ENCODE measurements at places on chromosomes 4 and X.
A peak's percentile ranks its signal among the peaks of the same experiment; 100 is the strongest.

DNA sequence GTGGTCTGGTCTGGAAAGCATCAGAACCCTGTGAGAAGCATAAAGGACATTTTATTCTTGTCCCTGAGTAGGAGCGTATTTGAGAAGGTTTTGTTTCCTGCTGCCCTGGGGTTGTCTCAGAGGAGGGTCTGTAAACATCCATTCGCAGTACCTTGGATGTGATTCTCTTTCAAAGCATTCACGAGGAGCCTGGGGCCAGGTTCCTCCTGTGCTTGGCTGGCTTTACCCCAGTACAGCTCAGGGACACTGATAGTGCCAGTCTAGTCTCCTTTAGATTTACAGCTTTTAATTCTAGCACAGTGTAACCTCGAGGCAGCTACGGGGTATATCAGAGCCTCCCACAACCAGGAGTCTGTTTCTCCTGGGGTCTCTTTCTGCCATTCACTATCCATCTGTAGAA lies 2.7 kb downstream of the CLRN2 start:
- DNase-seq = no peak

- DNase-seq = no peak
These were observed at the start of gene CITED1 for GRCh38 chrX:72305286-72306084. Gene CITED1 (minus strand): TSS chrX:72305914. CDS start chrX:72302869, 3,045 bp downstream.

GRCh38 chr4:23728971-23729370 lies 160.9 kb downstream of the PPARGC1A start:
- no peak for DNase-seq

DNA sequence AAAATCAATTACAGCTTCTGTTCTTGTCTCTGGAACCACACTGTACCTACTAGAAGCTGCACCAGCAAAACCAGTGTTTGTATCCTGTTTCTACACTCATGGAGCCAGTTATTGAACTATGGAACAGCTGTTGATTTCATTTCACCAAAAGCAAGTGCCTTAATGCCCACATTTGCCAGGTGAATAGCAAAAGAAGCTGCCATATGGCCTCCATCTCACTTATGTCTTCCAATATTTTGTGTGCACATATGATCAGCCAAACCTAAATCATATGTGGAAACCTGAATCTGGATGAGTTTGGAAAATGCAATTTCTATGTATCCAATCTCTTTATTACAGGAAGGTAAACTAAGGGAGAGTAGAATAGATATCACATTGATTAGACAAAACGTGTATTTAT lies 415.8 kb upstream of the GRID2 start:
- no peak for DNase-seq

DNA sequence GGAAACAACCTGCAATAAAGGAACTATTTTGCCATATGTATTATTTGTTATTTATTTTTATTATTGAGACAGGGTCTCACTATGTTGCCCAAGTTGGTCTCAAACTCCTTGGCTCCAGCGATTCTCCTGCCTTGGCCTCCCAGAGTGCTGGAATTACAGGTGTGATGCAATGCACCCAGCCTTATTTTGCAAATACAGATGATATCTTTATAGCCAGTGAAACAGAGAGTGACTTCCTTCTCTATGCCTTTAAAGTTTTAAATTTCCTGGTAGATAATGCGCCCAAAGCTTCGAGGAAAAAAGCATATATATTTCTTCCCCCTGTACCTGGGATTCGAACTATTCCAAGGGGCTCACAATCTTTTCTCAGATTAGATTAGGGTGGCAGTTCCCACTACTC lies 601.1 kb upstream of the HTR2C start:
- no peak for DNase-seq

DNA sequence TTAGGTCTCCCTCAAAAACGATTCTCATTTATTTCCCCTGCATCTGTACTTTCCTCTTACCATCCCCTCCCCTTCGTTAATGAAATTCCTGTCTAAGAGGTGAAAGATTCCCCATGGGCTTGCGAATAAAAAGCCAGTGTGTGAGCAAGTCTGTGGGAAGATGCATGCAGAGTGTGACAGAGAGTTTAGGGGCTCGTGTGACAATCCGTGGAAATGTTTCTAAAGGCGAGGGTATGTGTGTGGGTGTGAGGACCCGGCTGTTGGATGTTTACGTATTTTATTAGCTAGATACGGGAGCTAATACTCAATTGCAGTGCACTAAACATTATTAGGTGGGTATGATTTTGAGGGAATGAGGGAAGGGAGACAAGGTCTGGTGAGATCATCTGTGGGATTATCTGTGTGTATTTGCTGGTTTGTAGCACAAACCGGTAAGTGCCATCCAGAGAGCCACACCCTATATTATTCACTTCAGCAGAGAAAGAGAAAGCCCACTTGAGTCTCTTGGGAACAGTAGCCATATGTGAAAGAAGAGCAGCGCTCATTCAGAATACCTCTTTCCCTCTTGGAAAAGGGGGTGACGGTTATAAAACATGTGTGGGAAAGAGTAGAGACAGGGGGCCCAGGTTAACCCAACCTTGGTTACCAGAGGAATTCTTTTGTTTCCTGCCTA lies 893 bp upstream of the HOPX start:
- no peak for DNase-seq

DNA sequence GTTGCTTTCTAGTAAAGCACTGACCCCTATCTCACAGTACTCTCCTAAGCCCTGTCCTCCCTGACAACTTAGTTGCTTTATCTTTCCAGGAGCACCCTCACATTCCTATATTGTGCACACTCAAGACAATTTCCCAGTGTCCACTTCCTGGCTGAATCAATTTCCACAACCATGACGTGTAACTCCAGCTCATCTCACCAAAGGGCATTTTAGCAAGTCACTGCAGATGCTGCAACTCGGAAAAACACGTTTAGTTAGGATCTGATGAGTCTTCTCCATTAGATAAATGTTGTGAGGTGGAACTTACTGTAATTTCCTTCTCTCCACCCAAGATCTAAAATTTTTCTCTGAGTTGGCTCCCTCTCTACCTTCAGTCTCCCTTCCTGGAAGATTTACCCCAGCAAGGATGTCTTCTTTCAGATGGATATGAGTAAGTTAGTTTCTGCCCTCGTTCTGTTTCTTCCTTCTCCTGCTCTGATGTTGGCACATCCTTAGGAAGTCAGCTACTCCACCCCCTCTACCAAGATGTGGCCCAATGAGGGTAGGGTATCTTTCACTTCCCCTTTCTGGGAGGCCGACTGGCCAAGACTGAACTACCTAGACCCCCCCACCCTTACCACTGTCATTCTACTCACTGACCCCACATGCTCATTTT lies 28.8 kb upstream of the IL13RA1 start:
- no peak for DNase-seq

- no peak for DNase-seq
These were observed 42.8 kb downstream of the HTT-AS start for GRCh38 chr4:3031357-3032082.

- no peak for DNase-seq
These were observed 216.2 kb downstream of the CEP135 start for GRCh38 chr4:56164907-56165306.

- DNase-seq = no peak
These were observed 256.6 kb downstream of the IL1RAPL1 start for GRCh38 chrX:28843817-28844216.

DNA sequence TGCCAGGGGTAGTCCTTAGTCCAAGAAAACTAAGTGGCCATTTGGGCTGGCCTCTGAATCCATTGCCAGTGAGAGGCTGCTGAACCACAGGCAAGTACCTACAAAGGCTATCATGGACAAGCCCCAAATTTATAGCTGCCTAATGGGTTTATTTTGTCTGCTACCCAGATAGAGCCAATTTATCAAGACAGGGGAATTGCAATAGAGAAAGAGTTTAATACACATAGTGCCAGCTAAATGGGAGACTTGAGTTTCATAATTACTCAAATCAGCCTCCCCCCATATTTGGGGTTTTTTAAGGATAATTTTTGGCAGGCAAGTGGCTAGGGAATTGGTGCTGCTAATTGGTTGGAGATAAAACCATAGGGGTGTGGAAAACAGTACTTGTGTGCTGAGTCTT lies 73.1 kb upstream of the BMP2K start:
- DNase-seq = no peak

DNA sequence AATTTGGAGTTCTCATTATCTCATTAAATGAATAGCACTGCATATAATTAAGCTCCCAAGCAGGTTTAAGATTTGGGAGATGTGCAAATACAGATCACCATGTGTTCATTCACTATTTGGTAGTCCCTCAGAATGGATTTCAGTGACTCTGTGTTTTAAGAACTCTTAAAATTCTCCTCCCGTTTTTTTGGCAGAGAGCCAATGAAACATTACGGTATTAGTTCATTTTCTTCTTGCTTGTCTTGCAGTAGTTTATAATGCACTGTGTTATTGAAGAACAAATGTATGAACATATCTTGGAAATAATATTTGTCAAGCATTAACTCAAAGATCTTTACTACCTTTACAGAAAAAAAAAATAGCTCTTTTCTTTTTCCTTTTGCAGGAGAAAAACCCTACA lies 32.7 kb downstream of the KLF3 start:
- DNase-seq = no peak

DNA sequence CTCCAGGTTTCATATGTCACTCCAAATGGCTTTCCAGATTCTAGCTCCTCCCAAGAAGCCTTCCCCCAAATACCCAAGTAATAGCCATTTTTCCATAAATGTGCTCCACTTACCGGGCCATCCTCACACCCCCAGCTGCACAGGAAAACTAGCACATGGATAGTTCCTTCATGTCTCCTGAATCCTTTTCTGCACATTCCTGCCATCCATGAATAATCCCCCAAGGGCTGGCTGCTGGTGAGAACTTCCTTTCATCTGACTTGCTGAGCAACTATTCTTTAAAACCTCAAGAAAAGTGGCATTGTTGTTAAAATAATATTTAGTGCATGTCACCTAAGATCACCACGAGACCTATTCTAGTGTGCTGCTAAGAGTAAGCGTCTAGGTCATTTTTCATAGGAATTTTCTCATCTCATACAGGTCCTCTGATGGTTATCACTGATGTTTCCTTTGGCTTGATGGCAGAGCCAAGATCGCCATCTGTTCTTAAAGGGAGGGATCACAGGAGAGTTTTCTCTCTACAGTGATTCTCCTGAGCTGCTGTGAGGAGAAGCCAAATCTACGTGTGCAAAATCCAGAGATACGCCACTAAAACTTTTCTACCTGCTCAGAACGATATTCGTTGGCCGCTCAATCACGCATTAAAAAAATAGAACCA lies 71.3 kb downstream of the MAP3K15 start:
- no peak for DNase-seq

DNA sequence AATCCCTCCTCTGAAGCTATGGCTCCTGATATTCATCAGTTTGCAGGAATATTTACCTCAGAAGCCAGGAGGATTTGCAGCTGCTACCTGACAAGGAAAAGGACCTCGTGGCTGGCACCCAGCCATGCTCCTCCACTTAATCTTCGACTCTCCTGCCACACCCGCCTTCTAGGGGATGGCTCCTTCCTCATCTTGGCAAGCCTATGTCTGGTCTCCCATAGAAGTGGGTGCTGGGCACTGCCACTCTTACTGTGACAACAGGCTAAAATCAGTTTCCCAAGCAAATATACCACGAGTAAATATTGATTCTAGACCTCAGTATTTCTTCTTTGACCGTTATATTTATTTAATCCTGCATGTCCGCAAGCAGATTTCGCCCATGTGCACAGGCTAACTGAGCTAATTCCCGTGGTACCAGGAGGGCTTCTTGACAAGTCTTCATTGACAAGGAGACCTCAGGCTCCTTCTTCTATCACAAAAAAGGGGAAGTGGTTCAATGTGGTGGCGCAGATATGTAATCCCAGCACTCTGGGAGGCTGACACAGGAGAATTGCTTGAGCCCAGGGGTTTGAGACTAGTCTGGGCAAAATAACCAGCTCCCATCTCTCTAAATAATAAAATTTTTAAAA lies 52.6 kb upstream of the DCTD start:
- no peak for DNase-seq

- DNase-seq = no peak
These were observed 119.0 kb downstream of the REELD1 start for GRCh38 chr4:146333187-146333894.

DNA sequence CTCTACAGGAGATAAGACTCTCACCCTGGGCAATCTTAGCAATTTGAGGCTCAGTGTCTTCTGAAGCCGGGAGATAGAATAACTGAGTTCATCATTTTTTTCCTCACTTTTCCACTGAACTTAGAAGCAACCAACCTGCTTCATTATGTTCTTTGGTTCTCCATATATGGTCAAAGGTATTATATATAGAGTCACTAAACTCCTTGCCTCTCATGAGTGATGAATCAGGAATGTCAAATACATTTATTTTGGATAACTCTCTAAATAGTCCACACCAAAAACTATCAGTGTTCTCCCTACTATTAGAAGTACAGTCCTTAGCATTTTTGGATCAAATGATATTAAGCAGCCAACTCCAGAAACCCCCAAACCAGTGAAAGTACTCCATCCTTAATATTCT lies 421.5 kb upstream of the EPHA5 start:
- no peak for DNase-seq

DNA sequence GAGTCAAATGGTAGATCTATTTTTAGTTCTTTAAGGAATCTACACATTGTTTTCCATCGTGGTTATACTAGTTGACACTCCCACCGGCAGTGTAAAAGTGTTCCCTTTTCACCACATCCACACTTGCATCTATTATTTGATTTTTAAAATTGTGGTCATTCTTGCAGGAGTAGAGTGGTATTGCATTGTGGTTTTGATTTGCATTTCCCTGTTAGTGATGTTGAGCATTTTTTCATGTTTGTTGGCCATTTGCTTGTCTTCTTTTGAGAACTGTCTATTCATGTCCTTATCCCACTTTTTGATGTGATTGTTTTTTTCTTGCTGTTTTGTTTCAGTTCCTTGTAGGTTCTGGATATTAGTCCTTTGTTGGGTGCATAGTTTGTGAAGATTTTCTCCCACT lies 70.0 kb downstream of the TAB3 start:
- DNase-seq = no peak

- DNase-seq = no peak
These were observed 285.9 kb downstream of the KCTD8 start for GRCh38 chr4:44162538-44163270.

- DNase-seq = peak; percentile 22
These were observed 828 bp downstream of the MCUB start for GRCh38 chr4:109560687-109561461.

GRCh38 chr4:118787844-118788380 lies 48.0 kb downstream of the SEC24D start:
- no peak for DNase-seq

DNA sequence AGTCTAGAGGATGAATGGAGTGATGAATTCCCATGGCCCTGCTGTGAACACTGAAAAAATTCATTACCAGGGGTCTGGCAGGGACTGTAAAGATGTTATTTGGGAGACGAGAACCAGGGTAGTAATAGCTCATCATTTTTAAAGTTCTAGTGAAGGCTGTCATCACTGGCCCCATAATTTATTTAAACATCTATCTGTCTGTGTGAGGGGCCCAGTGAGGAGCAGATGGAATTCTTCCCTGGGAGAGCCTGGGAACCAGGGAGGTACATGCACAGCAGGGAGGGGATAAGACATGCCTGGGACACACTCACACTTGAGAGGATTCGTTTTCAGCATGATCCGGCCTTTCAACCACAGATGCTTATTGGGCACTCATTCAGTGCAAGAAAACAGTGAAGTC lies 162.0 kb downstream of the PDGFRA start:
- no peak for DNase-seq
